ENCODE measurements at places on chromosomes 1 and 21.

- no peak for DNase-seq
Measured at GRCh38 chr1:20220036-20220435, 33.7 kb upstream of the PLA2G2C start.

- no peak for DNase-seq
Measured at GRCh38 chr1:243313635-243314536, 58.0 kb downstream of the SDCCAG8 start.

DNA sequence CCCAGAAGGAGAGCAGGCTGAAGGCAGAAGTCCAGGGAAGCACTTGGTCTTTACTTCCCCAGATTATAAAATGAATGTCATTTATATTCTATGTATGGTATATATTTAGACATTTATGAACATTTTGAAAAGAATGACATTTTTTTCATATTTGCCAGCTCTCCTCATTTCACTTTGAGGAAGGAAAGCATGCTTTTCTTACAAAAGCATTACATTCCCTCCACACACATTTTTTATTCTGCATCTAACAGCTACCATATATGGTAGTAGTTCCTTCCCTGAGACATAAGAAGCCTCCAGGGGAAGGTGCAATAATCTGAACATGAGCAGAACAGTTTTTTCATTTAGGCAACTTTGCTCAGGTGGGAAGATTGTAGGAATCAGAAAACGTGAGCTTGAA, 94.0 kb downstream of the LRRC7 start:
- no peak for DNase-seq

DNA sequence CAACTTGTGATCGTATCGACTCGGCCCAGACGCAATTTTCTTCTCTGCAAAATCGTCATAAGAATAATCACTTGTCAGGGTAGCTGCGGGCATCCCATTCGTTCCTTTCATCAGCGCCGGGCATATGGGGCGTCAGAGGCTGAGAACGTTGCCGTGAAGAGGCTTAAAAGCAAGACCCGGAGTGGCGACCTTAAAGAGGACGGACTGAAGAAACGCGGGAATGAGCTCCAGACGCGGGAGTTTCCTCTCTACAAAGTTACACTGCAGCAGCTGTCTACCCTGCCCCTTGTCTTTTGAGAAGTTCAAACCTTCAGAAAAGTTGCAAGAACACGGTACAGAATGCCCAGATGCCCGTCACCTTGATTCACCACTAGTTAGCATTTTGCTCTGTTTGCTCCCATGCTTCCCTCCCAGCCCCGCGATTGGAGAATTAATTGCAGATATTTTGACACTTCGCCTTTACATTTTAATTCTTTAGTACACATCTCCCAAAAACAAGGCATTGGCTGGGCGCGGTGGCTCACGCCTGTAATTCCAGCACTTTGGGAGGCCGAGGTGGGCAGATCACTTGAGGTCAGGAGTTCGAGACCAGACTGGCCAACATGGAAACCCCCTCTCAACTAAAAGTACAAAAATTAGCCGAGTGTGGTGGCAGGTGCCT, 967 bp downstream of the CENPS start:
- DNase-seq: peak; percentile 68

- no peak for DNase-seq
Measured at GRCh38 chr1:117664314-117664713, 58.5 kb downstream of the TENT5C start.

DNA sequence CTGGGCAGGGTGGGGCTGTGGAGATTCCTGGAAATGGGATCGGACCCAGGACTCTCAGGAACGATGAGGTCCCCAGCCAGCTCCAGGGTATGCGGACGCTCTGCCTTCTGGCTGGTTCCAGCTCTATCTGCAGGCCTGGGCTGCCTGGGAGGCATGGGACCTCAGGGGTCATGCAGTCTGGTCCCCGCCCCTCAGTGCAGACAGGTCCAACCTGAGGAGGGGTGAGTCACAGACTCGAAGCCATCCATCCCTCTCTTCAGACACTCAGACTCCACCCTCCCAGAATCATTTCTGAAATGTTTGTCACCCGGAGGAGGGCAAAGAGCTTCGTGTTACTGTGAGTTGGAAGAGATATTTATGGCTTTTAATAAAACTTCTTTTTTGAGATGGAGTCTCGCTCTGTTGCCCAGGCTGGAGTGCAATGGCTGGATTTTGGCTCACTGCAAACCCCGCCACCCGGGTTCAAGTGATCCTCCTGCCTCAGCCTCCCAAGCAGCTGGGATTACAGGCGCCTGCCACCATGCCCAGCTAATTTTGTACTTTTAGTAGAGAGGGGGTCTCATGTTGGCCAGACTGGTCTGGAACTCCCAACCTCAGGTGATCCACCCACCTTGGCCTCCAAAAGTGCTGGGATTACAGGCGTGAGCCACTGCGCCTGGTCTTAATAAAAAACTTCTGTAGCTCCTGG, 5.9 kb upstream of the MYOM3 start:
- DNase-seq: no peak

DNA sequence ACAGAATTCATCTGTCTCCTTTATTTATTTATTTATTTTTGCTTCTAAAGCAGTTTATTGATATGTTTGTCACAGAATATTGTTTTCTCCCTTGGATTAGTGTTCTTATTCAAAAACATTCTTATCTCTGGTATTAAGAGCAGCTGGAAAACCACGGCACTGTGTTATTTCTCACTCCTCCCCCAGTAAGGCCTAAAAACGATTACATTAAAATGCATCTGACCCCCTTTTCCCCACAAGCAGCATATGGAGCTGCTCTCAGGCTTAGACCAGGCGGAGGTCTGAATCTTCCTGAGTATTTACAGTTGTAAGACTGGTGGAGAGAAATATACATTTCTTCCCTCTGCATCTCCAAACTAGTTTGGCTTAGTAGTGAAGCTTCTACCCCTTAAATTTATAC, 86.8 kb downstream of the HLX start:
- DNase-seq: peak; percentile 52

GRCh38 chr21:44345495-44345894, 6.3 kb upstream of the CFAP410 start:
- no peak for DNase-seq

DNA sequence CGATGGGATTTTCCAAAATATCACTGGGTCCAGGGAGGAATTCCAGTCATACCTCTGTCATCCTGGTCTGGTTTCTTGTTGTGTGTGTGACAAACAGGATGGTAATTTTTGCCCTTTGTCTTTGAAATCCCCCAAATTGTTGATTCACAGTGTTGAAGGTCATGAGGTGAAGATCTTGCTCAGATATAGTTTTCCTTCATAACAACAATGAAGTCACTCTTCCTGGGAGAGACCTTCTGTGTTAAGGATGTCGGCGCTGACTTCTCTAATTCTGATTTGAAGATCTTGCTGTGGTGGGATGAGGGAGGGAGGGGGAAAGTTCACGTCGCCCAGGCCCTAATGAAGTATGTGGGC, 32.2 kb upstream of the MPZL1 start:
- no peak for DNase-seq

DNA sequence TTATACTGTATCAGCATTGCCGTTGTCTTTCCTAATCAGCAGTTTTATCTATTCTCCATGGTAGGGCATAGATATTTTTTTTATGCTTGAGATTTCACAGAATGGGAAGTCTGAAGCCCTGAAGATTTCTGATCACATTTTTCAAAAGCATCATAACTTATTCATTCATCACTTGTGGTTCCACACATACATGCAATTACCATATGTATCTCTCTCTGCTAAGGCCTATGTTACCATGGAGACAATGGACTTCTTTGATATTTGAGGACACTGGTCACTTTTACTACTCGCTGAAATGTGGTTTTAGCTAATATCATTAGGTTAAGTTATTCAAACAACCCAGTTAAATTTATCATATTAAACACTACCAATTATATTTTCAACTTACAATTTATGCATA, 1827.0 kb downstream of the MRPL39 start:
- no peak for DNase-seq

DNA sequence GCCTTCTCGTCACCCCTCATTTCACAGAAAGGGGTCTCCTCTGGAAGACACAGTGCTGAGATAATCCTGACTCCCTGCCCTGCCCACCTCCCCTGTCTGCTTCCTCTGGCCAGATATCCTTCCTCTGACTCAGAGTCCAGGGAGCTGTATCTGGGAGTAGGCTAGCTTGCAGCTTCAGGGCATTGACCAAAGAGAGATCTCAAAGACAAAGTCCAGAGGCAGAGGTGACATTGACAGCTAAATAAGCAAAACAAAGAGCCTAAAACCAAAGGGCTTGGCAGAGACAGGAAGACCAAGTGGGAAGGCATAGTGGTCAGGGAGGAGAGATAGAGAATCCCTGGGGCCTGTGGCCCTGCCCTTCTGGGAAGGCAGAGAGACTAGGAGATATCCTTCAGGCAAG, 64.9 kb downstream of the TNR start:
- no peak for DNase-seq

GRCh38 chr1:56056438-56057287, 522.7 kb downstream of the PLPP3 start:
- DNase-seq: no peak

- DNase-seq: peak; percentile 64
Measured at GRCh38 chr1:244439391-244440032, 12.2 kb downstream of the ADSS2 start.

DNA sequence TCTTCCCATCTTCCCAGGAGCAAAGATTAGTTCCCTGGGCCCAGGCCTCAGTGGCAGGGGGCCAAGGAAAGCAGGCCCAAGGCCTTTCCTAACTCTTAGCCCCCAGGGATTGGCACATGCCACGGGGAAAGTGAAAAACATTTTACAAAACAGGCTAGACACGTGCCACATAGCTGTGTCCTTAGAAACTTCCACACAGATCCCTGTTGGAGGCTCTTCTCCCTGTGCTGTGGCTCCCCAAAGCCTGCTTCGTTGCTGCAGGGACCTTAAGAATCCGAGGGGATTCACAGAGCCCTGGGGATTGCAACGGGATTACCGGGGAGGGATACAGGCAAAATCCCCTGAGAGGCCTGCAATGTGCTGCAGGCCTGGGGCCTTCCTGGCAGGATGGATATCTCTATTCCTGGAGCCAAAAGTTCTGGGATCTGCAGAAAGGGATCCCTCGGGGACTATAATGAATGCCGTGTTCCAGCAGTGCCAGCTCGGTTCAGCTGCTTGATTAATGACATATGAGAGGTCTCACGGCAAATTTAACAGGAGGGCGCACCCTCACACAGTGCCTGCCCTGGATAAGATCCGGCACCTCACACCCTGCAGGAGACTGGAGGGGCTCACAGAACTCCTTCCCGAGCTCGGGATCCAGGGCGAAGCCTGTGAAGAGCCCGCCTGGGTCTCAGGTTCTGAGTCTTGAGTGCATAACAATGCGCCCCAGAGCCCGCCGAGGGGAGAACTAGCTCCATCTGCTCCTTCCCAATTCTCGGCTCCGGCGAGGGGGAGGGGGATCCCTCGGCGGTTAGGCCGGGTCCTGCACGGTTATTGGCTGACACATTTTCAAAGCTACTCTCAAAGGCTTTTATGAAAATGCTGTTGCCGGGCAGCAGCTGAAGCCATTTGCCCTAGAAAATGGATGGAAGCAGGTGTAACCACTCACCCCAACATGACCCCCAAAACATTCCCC, 15.3 kb upstream of the RGS8 start:
- no peak for DNase-seq

DNA sequence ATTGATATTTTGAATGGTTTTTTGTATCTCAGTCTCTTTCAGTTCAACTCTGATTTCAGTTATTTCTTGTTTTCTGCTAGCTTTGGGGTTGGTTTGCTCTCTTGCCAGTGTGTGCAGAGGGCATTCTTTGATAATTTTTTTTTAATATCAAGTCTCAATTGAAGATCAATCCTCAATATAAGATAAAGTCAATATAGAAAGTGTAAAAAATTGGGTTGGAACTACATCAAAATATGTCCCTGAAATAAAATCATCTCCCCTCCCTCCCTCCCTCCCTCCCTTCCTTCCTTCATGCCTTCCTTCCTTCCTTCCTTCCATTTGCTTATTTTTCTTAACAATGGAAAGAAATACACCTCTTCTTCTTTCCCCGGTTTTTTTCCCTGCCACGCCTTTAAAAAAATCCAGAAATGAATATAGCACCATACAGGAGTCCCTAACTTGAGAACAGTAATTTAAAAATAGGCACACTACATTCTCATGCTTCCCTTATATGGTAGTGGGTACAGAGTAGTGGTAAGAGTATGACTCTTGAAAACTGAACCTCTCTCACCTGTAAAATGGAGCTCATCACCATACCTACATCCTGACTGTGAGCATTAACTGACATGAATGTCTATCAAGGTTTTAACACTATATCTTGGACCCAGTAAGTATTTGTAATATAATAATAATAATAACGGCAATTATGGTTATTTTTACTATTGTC, 221.9 kb downstream of the GIPC2 start:
- no peak for DNase-seq

- DNase-seq: no peak
Measured at GRCh38 chr1:212712451-212713303, 13.0 kb upstream of the BATF3 start.

DNA sequence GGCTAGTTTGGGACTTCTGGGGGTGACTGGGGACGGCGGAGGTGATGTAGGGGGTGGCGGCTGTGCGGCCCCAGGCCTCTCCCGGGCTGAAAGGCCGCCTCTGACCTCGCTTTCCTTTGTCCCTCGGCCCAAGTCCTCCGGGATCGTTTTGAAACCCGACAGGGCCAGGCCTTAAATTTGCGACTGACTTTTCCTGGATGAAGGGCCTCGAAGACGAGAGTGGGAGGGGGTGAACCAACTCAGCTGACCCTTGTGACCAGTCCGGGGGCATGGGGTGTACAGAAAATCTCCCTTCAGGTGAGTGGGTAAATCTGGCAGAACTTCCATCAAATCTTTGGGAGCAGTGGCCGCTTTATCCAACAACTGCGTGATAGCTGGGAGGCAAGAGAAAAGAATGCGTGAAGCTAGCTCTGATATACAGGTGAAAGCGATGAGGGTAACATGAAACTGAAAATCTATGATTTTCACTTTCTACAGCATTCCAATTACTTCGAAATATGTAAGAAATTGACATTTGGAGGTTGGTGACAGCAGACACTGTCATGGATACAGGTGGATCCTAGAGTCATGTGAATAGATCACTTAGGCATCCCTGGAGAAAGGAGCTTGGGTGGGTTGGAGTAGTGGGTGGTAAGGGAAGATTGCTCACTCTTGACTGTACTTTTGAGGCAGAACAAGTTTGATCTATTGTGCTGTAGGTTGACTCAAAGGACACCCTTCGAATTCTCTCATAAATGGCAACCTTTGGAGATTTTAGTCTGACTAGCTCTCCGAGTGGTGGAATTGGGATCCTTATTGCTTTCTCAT, 885 bp downstream of the AHCYL1 start:
- no peak for DNase-seq

GRCh38 chr1:18940303-18941020, 16.0 kb downstream of the IFFO2 start:
- no peak for DNase-seq

- DNase-seq: peak; percentile 63
Measured at GRCh38 chr1:107750364-107750959, 214.5 kb downstream of the VAV3 start.

DNA sequence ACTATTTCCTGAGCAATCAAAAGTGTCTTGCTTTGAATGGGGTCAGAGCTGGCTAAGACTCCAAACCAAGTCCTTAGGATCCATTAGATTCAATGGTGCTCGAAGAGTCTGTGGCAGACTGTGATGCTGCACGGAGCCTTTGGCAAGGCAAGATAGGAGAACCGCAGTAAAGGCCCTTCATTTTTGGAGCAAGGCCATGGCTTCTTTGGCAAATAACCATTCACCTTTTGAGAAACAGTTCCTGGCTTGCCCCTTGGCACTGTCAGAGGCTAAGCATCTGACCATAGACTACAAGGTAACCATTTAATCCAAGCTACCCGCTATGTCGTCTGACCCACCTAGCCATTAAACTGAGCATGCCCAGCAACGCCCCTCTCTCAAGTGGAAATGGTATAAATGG, 45.2 kb downstream of the EDN2 start:
- DNase-seq: no peak

GRCh38 chr1:203300441-203301330, 4.6 kb upstream of the BTG2 start:
- peak; percentile 85 for DNase-seq

GRCh38 chr21:43287111-43287760, 118.4 kb downstream of the CRYAA start:
- no peak for DNase-seq
